H4 (cell line): ENCODE measurements at places on chromosomes 3 and 15.

DNA sequence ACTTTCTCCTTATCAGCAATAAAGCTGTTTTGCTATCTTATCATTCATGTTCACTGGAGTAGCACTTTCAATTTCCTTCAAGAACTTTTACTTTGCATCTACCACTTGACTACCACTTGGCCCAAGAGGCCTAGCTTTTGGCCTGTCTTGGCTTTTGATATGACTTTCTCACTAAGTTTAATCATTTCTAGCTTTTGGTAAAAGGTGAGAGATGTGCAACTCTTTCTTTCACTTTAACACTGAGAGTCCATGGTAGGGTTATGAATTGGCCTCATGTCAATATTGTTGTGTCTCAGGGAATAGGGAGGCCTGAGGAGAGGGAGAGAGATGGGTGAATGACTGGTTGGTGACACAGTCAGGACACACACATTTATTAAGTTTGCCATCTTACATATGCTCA is 31.0 kb upstream of the FAM3D start:
- no peak for DNase-seq

DNA sequence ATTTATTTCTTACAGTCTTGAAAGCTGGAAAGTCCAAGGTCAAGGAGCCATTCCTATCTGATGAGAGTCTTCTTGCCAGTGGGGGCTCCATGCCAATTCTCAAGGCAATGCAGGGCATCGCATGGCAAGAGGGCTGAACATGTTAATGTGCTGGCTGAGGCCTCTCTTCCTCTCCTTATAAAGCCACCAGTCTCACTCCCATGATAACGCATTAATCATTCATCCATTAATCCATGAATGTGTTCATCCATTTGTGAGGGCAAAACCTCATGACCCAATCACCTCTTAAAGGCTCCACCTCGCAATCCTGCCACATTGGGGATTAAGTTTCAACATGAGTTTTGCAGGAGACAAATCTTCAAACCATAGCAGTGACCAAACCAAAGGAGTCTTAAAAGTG is 118.3 kb downstream of the PROS1 start:
- DNase-seq = no peak

DNA sequence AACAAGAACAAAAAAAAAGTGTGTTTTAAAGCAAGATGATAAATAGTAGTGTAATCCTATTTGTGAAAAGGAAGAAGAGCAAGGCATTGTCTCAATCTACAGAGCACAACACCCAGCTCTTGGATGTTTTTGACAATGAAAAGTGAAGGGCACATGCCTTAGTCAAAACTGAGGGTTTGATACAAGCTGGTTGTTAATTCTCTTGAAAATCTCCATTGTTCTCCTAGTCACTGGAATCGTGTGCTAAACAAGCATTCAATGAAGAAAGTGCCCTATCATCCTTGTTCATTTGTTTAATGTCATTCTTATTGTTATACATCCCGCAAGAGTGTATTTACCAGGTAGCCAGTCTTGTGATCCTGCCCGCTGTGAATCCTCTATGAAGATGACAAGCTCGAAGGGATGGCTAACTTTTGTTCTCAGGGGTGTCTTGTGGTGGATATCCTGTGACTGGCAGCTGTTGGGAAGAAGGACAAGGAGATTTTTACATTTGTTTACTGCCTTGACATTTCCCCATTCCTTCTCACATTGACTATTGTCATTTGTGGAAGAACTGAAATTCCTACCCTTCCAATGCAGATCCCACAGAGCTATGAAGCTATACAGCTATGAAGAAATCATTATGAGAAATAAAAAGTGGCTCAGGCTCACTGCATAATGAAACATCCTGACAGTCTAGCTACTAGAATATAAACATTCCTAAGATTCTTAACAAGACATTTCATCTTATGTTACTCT is 175.9 kb downstream of the VGLL3 start:
- no peak for DNase-seq

DNA sequence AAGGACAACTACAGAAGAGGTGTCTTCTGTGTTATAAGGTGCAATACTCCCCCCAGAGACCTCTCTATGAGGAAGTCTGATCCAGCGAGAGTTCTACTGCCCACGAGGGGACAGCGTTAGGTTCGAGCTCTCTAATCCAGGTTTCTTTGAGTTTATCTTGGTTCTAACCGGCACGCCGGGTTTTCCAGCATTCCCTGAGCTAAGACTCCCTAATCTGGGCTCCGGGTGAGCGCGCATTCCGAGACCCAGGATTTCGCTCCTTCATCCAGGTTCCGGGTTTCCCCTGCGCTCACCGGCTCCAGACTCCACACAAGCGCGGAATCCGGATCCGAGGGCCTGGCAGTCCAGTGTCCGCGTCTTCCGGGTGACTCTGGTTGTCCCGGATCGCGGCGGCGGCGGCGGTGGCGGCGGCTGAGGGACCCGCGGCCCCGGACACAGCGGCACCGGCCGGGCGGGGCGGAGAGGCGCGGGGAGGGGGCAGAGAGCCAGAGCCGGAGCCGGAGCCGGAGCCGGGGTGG is at the start of gene ZNF609:
ZNF609 (plus strand) TSS at position 373 of the 518 bp plus-strand sequence. CDS start 38,842 bp downstream, outside the sequence.
- DNase-seq = peak; percentile 87

GRCh38 chr3:53830944-53831343 is 15.3 kb downstream of the CHDH start:
- no peak for DNase-seq

DNA sequence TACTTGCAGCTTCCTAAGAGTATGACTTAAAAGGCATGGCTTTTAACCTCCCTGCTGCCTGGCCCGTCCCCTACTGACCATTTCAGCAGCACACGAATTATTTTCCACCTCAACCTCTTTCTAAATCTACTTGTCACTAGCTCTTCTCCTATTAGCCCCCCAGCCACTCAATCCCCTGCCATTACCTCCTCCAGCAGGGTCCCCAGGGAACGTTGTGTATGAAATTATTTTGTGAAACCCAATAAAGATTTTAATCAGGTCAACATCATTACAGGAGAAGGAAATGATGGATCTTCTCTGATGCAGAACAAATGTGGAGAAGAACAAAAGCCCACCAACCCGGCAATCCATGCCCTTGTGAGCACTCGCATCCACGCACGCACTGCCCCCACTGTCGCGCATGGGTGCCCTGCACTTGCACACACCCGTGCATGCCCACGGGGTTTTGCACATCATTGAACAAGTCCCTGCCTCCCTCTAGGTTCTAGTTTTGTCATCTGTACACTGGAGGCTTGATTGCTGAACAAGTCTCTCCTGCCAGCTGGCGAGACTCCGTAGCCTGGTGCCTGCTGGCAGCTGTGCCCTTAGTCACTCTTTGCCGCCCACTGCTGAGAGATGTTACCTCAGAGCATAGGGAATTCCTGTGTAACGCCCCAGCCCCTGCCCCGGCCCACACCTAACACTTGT is 51.6 kb downstream of the LINGO1 start:
- no peak for DNase-seq

DNA sequence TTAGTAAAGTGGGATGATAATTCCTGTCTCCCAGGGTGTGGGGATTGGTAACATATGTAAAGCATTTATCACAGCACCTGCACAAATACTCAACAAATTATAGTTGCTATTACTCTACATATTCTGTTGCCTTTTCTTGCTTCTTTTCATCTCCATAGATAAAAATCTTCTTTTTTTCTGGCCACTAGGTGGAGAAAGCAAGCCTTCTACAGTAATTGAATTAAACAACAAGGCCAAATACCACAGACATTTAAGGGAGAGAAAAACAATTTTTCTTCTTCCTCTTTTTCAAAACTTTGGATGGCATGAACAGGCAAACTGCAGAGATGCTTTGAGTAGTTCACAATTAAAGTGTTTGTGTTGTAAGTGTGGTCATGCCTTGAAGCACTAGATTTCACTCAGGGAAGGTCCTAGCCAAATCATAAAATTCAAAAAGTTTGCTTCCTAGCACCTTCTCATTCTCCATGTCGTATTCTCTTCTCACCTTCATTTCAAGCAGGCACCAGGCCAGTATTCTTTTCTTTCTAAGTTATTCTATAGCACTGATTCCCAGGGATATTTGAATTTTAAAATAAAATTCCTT is 493.4 kb upstream of the TGFBR2 start:
- DNase-seq = peak; percentile 6

GRCh38 chr3:195873971-195874370 is 34.4 kb downstream of the TNK2 start:
- DNase-seq = no peak

DNA sequence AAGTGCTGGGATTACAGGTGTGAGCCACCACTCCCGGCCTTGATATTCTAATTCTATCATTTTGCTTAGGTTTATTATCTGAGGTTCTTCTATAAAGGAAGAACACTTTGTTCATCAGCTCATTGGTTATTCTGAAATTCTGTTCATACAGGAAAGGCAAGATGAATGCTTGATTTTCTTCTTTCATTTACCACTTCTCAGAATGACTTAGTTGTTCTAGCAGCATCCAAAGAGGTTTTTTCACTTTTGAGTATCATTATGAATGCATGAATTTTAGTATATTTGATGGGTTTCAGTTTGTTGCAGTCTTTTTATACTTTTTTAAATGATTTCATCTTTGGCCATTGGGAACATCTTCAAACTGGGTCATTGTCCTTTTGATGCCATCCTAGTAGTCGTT is 51.8 kb downstream of the RNF111 start:
- DNase-seq = no peak

DNA sequence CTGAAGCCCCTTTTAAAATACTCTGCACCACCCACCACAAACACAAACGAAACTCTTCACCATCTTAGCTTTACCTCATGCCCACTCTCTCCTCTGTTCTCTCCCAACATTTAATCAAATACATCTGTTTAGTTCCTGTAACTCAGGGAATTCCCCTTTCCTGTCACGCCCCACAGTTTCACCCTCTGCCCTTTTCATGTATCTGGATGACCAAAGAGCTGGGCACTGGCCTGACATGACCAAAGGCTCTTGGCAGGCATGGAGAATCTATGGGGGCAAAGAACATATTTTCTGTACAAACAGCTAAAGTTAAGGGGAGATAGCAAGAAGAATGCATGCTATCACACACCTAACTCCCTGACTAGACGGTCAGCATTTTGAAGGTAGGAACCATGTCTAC is 270.0 kb downstream of the TBL1XR1 start:
- no peak for DNase-seq

DNA sequence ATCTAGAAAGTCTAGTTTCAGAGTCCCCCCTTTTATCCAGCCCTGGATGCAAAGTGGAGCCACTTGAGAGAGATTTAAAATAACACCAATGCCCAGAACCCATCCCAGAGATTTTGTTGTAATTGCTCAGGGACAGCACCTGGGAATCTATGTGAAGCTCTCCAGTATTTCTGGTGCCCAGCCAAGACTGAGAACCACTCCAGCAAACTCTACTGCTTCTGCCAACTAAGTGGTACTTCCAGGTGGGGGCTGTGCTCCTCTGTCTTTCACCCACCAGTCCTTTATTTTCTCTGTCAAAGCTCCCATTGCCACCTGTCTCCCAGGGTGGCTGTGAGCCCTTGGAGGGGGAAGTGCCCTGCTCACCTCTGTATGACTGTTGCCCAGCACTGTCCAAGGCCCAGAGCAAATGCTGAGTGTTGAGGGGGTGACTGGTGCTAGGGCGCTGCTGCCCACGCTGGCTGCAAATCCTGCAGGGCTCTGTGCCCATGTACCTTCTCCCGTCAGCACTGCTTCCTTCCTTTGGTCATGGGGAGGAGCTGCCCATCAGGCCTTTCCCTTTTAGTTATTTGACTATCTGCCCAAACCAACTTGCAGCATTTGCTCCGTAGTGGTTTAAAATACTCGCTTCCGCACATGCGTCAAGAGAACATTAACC is 9.4 kb downstream of the CLSTN2 start:
- DNase-seq = no peak

DNA sequence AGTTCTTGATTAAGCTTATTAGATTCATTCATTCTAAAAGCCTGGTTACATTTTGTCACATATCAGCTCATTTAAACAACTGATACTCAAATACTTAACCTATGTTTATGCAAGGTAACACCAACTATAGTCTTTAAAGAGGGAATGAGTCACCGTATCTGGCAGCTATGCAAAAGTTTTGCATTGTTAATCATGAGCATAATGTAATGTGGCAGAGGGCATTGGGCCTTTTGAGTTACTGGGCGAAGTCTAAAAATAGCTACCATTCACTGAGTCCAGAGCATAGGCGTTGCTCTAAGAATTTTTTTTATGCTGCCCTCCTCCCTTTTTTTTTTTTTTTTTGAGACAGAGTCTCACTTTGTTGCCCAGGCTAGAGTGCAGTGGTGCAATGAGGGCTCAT is 277.7 kb upstream of the ZNF717 start:
- DNase-seq = peak; percentile 83

DNA sequence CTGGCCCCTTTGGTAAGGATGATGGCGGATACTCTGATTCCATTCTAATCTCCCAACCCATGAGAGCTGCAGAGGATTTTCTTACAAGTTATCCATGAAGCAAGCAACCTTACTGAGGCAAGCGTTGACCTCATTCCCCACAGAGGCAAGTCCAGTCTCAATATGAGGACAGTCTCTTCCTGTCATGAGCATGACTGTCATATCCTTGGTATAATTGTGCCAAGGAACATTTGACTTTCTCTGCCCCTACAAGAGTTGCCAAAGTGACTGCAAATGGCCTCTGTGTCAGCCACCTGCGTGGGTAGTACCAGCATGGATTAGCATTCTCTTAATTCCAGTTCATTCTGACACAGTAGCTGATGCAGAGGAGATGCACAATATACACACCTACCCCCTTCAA is 71.2 kb upstream of the TMEM158 start:
- no peak for DNase-seq

DNA sequence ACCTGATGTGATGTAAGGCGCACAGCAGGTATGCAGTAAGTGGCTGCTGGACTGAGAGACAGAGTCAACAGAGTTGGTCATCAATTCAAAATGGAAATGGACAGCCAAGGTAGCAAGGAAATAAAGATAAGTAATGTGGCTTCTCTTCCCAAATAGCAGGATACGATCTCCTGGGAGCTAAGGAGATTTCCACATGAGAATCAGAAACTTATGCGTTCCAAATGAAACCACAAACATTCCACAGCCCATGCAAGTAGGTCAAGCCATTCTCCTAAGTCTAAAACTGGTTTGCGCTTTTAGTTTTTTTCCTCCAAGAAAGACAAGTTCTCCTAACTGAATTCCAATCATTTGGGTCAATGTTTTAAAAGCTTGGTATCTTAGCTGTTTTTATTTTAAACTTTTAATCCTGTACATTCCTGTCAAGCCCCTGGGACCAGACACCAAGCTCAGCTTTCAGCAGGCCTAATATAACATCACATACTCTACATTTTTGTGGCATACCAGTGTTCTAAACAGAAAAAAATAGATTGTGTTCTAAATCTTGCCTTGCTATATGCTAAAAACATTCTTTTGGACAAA is 73.7 kb upstream of the TSPAN3 start:
- peak; percentile 86 for DNase-seq
